ENCODE measurements at places on chromosomes 12 and 14.

DNA sequence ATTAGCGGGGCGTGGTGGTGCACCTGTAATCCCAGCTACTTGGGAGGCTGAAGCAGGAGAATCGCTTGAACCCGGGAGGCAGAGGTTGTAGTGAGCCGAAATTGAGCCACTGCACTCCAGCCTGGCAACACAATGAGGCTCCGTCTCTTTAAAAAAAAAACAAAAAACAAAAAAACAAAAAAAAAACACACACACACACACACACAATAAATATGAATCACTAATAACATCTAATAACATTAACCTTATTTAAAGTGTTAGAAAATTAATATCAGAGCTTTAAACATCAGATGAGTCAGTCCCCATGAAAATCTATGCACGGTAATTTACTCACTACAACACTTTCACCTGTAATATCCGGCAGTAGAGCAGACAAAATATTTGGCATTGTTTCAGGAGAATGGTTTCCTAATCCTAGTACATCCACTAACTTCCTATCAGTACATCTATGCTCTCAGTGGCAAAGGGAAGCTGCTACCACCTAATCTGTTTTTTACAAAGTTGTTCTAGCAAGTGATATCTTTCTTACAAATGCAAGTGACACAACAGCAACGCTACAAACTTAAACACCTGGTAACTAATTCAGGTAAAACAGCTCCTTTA, 36.2 kb downstream of the MED13L start:
- no peak for DNase-seq

DNA sequence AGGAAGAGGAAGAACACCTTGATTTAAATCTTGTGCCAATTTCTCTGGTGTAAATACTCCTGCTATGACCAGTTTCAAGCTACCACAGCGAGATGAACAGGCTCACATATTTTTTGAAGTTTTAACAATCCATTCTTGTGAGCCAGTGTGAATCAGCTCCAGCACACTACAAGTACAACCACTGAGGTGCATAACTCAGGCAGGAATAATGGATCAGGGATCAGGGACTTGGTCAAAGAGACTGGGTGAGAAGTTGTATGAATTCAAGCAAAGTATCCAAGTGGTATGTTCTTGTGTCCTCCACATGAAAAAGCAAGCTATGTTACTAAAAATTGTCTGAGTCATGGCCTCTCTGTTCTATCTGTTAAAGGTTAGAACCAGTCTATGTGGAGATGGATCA, 35.2 kb upstream of the KITLG start:
- no peak for DNase-seq

- no peak for DNase-seq
These were observed 140.8 kb upstream of the NOS1 start for GRCh38 chr12:117502233-117502632.

DNA sequence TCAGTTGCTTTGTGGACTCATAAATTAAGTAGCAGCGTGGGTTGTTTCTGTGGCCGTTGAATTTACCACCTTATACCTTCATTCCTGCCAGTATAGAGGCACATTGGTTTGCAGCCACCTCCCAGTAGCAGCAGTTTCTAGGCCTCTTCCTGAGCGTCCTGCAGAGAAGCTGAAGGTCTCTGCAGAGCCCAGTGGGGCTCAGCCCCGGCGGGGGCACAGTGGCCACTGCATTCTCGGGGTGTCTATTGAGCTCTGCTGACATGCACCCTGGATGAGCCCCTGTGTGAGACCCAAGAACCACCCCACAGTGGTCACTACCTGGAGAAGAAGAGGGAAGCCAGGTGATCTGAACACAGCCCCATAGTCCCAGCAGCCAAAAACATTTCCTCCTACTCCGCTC, 57.7 kb upstream of the DYNC1H1 start:
- no peak for DNase-seq

DNA sequence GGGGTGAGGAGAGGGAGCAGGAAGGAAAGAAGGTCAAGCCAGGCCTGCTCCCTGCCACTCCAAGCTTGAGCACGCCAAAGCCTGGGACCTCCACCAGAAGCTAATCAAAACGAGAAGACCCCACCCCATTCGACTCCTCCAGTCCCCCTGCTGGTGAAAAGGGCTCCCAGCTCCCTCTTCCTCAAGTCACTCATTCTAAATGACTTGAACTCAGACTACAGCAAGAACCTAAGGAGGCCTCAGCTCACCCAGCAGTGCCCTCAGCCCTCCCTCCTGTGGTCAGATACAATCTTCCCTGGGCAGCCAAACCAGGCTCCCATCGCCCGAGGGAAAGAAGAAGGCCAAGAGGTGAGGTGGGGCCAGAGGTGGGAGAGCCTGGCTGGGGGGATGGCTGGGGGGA, 17.4 kb downstream of the HDAC7 start:
- DNase-seq: no peak

- no peak for DNase-seq
These were observed 35.6 kb downstream of the SCFD1 start for GRCh38 chr14:30657606-30658163.

GRCh38 chr12:89875225-89875624, 166.6 kb upstream of the ATP2B1 start:
- no peak for DNase-seq

- no peak for DNase-seq
These were observed 89.4 kb downstream of the PAX9 start for GRCh38 chr14:36751106-36751505.

- no peak for DNase-seq
These were observed 272.3 kb downstream of the IPO8 start for GRCh38 chr12:30423330-30423729.

GRCh38 chr14:65565948-65566347, 153.4 kb downstream of the FUT8 start:
- DNase-seq: no peak

- DNase-seq: no peak
These were observed 182.7 kb downstream of the PCNX1 start for GRCh38 chr14:71089971-71090370.

DNA sequence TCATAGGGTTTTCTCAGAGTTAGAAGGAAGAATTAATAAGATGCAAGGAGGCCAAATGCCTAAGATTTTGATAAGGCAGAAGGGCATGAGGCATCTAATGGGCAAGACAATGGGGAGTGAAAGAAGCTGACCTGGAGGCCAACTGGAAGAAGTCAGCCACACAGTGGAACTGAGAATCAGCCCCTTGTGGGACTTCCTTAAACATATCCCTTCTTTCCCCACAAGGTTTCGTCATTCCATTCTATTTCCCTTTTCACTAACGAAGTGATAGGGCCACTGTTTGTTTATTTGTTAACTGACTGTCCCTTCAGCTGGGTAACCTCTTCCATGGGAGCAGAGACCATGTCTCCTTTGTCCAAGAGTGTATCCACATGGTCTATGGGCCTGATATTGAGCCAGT, 86.2 kb downstream of the HELB start:
- no peak for DNase-seq

GRCh38 chr12:32918890-32919801, 22.6 kb upstream of the PKP2 start:
- DNase-seq: peak; percentile 15

DNA sequence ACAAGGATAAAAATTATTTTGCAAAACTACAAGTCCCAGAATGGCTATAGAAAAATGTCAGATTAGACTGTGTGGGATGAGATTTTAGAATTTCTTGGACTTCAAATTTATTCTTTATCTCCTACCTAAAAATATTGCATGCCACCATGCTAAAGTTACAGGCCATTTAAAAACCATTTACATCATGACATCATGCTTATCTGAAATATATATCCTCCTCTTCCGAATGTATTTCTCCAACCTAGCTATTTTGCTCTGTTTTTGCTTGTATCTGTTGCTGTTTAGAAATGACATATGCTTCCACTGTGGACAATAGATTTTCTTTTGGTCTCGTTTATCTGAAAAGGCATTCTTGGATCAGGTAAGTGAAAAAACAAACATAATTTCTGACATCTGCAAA, 471.7 kb downstream of the LRFN5 start:
- DNase-seq: no peak

DNA sequence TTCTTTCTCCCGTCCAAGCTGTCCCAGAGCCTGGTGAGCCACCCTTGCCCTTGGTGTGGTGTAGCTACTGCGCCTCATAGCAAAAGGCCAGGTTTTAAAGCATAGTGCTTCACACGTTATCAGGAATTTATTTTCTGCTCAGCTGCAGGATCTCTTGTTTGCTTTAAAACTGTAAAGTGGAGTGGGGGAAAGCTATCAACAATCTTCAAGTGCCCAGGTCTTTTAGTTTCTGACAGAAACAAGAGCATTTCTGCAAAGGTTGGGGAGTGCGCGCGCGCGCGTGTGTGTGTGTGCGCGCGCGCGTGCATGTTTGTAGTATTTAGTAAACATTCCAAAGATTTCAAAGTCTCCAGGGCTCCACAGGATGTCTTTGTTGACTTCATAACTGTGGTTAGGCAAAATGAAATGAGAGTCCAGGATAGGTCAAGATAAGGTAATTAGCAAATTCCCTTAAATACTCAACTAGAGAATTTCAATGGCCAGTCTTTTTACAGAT, 45.5 kb downstream of the EML1 start:
- no peak for DNase-seq

GRCh38 chr14:35341454-35341750, 49.2 kb downstream of the PSMA6 start:
- no peak for DNase-seq

DNA sequence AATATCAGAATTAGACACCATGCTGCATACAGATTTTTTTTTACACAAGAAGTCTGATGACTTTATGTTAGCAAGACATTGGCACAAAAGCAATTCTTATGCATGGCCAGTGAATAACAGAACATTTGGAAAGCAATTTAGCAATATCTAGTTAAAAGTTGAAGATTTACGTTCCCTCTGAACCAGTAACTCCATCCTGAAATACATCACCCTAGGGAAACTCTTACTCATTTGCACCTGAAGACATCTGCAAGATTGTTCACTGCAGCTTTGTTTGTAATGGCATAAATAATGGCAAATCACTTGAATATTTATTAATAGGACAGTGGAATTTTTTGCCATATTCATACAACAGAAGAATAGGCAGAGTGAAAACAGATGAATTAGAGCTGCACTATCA, 670.0 kb upstream of the NOVA1 start:
- DNase-seq: no peak

- DNase-seq: no peak
These were observed 16.3 kb downstream of the TESPA1 start for GRCh38 chr12:54968181-54968730.

DNA sequence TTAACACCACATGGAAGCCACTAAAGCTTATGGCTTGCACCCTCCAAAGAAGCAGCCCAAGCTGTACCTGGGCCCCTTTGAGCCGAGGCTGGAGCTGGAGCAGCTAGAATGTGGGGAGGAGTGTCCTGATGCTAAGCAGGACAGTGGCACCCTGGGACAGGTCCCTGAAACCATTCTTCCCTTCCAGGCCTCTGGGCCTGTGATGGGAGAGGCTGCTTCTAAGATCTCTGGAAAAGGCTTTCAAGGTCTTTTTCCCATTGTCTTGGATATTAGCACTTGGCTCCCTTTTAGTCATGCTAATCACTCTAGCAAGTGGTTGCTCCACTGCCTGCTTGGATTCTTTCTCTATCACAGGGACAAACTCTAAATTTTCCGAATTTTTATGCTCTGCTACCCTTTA, 40.9 kb downstream of the OSBPL8 start:
- no peak for DNase-seq

DNA sequence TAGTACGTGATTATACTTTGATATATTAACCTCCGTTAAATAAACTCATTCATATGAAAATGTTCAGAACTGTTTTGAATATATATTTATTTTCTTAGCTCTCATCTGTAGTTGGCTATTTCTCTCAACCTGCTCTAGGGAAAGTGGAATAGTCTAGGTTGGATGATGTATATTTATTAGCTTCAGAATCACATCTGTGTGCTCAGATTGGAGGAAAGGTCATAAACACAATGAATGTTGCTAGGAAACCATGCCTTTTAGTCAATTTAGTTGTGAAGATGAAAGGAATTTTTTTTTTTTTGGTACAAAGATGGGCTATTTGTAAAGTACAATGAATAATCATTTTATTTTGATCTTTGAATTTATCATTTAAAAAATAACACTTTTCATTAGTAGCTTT, 439.1 kb downstream of the FOXG1 start:
- DNase-seq: no peak

DNA sequence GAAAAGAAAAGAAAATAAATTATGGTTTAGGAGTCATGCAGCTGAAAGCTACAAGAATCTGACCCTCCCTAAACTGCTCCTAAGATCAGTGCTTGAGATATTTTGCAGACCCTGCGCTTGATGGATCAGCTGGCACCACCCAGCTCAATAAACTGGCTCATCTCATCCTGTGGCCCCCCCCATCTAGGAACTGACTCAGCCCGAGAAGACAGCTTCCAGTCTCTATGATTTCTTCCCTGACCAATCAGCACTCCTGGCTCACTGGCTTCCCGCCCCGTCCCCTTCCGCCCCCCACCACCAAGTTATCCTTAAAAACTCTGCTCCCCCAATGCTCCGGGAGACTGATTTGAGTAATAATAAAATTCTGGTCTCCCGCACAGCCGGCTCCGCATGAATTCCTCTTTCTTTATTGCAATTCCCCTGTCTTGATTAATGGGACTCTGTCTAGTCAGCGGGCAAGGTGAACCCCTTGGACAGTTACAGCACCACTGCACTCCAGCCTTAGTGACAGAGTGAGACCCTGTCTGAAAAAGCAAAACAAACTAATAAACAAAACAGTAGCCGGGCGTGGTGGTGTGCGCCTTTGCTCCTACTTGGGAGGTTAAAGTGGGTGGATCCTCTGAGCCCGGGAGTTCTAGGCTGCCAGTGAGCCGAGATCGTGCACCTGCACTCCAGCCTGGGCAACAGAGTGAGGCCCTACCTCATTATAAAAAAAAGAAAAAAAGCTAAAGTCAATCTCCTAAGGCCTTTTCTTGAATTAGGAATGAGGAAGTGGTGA, 24.5 kb upstream of the SPTLC2 start:
- DNase-seq: no peak

DNA sequence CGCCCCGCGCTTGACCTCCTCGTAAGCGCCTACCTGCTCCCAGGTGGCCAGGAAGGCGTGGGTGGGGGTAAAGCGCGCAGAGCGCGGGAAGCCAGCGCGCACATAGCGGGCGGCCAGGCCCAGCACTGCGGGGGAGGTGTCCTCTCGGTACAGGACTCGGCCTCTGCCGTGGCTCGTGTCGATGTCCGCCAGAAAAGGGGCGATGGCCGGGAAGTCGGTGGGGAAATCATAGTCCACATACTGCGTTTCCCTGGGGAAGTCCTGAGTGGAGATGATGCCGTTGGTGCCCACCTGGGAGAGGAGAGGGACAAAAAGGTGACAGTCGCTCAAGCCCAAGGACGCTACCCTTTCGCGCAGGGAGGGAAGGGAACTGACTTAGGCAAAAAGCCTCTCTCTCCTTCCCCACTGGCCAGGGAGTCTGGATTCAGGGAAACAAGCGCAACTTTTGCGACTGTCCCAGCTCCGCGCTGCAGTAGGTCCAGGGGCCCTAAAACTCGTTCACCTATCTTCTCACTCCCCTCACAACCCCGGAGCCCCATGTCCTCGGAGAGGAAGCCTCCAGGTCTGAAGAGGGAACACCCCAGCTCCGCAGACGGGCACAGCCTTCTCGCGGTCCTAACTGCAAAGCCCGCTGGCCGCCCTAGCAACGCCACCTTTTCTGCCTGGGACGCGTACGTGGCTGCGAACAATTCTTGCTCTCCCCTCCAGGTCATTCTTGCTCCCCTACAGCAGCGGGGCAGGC, 815 bp downstream of the NID2 start:
- DNase-seq: no peak
